Activated T-helper 9 cell treated with anti-CD3 and anti-CD28 coated beads, Interleukin-2, amount 50 U/mL, for 16 hours (primary cell): ENCODE measurements at places on chromosomes 12 and 14.
A peak's percentile ranks its signal among the peaks of the same experiment; 100 is the strongest.

GRCh38 chr14:53964249-53964648, 7.6 kb upstream of the BMP4 start:
- DNase-seq: no peak

GRCh38 chr12:76049575-76050251, 18.1 kb upstream of the PHLDA1 start:
- no peak for DNase-seq

- DNase-seq: no peak
These were observed 408.0 kb downstream of the ZFP36L1 start for GRCh38 chr14:68384881-68385280.

DNA sequence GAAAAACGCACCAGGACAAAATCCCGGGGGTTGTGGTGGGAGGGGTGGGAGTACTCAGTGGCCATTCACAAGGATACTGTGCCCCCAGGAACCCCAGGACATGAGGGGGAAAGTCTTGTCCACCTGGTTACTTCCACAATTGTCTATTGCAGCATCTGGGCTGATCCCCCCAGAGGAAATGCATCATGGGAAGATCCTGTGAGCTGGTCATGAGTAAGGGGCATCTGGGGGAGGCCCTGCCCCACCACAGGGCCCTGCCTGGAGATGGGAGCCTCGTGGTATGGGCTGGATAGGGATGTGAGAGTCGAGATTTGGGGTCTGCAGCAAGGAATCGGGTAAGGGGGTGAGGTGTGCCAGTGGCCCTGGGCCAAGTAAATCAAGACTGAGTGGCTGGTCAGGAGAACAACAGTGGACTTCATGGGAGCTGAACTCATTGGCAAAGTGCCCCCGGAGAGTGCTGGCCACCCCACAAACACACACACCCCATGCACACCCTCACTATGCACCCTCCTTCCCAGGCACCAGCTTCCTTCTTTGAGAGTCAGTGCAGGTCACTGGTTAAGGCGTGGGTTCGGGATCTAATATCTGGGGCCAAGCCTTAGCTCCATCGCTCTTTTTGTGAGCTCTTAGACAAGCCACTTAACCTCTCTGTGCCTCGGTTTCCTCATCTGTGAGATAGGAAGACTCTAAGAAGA, 3.0 kb upstream of the SERPINA1 start:
- no peak for DNase-seq

DNA sequence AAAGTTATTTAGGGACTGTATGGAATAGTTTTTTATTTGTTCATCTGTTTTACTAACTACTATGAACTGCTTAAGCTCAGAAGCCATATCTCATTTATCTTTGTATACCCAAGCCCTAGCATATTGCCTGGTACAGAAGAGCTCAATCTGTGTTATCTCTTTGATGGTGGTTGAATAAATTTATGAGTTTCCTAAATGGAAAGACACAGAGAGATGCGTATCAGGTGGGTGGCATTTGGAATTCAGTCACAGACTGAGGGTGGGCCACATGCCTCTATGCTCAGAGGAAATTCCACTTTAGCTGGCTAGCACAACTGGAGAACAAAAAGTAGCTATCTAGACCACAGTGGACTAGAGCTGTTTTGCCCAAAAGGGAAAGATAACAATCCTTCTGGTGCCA, 145.5 kb downstream of the SLC6A15 start:
- DNase-seq: no peak

DNA sequence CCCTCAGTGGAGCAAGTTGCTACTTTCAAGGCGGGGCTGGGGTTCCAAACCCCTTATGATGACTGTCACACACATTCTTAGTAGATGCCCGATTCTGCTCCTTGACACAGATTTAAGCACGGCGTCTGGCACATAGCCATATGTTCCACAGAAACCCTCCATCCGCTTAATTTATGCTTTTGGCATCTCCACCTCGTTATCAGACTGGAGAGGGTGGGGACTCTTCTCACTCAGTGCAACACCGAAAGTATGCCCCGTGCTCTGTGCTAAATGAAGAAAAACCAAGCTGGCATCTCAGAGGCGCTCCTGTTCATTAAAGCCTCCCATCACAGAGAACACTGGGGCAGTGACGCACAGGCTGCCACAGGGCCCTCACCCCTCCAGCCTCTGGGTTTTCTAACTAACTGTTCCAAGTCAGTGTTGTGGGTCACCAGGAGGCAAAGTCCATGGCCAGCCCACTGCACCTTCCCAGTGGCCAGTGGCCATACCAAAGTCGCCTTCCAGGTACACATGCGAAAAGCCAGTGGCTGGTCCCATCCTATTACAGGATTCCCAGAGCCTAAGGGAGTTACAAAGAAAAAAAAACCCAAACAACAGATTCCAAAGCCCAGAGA, 27.3 kb downstream of the CCDC88C start:
- no peak for DNase-seq

GRCh38 chr12:480831-481816, 21.4 kb downstream of the B4GALNT3 start:
- DNase-seq: no peak

- DNase-seq: no peak
These were observed 11.4 kb downstream of the GPX2 start for GRCh38 chr14:64931123-64931522.

- DNase-seq: no peak
These were observed 185.6 kb downstream of the ZFP36L1 start for GRCh38 chr14:68607081-68607866.

DNA sequence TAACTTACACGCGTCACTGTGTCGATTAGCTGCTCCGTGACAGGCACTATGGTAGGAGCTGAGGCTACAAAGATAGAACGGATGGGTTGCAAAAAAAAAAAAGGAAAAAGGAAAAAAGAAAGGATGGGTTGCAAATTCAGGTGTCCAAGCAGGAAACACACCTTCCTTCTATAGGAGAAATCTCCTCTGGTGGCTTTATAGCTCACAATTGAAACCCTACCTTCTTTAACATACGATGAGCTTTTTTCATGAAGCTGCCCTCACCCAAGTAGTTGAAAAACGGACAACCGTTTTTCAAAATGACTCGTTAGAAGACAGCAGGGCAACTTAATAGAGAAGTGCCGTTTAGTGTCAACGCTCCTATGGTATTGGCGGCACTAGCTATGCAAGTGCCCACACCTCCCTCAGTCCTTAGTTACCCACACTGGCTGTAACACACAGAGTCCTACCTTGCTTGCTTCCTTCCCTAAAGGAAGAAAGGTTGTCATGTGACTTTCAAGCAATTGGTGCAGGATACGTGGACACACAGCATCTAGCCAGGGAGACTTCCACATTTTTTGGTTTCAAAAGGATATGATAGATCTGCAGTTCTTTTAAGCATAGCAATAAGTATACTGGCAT, 682 bp upstream of the TRIP11 start:
- no peak for DNase-seq

DNA sequence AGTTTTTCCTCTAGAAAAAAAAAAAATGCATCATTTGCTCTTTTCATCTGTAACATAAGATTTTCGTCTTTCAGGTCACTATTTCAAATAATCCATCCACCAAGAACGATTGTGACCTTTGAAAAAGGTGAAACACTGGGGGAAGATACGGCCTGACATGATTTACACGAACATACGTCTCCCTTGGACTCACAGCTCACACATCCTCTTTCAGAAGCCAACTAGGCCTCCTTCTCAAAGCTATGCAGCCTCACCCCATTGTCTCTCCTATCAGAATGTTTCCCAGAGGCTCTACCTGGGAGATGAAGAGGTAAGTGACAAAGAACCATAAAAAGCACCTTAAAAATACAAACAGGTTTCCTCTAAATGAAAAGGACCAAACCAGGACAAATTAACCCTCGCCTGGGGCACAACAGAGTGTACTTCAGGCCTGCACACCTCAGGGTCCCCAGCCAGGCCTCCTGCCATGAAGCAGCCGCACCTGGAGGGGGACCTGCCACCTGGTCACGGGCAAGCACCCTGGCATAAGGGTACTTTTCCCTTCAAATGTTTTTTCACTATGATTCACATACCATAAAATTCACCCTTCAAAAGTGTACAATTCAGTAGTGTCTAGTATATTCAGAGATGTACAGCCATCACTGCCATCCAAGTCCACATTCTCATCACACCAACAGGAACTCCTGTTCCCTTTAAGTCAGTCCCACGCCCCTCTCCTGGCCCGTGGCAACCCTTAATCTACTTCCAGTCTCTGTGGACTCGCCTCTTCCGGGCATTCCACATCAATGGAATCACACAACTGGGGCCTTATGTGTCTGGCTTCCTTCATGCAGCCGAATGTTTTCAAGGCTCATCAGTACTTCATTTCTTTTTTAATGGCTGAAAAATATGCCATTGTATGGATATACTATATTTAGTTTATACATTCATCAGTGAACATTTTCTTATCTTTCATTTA, 5.4 kb downstream of the SLC15A4 start:
- DNase-seq: no peak

DNA sequence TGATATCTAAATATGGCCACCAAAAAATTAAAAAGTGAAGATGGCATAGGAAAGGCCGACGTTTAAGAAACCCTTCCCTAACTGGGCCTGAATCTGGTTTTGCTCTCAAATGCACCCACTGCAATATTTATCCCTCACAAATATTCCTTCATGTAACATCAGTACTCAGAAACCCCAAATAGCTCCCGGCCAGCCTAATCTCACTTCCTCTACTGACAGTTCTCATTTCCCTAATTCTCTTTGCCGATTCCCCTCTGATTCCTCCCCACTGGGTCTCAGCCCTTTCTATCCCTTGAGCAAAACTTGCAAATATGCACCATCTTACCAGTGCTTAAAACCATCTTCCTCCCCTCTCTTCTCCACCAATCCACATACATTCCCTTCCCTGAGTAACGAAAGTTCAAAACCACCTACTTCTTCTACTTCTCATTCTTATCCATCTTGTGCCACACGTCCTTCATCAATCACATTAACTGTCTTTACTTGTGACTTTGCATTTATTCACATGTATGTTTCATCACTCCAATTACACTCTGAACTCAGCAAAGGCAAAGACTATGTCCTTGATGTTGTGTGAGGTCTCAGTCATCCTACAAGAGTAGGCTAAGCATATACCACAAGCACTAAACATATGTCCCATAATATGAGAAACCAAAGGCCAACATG, 23.1 kb downstream of the KCNK10 start:
- no peak for DNase-seq

GRCh38 chr12:84480803-84481202, 431.8 kb downstream of the SLC6A15 start:
- DNase-seq: no peak

DNA sequence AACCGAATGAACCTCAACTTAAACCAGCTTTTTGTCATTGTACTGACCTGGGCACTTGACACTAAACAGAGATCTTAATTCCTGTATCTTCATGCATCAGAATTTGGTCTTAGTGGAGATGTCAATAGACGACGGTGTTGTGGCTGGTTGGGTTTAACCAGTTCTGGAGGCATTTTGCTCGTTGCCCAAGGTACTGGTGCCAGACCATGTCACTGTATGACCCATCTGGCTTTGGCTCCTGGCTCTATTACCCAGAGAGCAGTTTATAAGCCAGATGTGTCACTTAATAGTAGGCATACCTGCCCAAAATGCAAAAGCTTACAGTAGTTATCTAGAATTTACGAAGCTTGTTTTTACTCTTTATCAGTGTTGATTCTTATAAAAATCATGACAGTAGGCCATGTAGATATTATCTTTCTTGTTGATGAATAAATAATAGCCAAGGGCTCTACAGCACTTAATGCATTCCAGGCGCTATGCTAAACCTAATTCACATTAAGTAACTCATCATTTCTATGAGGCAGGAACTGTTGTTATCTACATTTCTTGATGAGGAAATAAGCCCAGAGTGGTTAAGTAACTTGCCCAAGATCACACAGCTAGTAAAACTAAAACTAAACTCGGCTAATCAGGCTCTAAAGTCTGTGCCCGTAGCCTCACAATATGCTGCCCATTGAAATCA, 179.7 kb upstream of the HIF1A start:
- DNase-seq: no peak

- no peak for DNase-seq
These were observed 75.3 kb upstream of the TMPO start for GRCh38 chr12:98439981-98440581.

GRCh38 chr12:44873898-44874297, 2.2 kb downstream of the NELL2 start:
- DNase-seq: no peak

DNA sequence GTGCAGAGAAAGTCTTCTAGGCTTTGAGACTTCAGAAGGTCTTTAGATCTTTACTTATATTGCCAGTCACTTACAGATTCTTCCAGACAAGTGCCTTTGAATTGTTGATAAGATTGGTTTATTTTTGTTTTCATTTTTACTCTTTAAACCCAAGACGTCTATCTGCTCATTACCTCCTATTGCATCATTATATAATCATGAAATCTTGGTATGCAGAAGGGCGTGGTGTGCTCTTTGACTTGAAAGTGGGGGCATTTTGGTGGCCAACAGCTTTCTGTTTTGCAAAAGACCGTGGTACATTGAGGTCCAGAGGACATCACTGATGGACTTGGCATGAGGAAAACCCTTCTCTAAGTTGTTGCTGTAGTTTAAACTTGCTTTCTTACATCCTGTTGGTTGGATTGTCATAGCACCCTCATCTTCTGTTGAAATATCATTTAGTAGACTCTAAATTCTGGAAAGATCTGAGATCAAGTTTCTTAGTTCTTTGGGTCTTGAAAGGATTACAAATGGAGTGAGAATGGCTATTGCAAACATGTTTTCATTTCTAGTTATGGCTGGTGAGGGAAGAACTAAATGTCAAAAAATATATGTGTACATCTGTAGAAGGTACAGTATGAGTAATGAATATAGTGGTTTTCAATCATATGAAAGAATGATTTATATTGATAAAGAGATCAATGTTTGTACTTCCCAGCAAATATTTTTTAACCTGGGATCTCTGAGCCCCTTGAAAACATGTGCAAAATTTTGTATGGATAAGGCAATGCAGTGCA, 441.8 kb downstream of the NRXN3 start:
- DNase-seq: no peak

DNA sequence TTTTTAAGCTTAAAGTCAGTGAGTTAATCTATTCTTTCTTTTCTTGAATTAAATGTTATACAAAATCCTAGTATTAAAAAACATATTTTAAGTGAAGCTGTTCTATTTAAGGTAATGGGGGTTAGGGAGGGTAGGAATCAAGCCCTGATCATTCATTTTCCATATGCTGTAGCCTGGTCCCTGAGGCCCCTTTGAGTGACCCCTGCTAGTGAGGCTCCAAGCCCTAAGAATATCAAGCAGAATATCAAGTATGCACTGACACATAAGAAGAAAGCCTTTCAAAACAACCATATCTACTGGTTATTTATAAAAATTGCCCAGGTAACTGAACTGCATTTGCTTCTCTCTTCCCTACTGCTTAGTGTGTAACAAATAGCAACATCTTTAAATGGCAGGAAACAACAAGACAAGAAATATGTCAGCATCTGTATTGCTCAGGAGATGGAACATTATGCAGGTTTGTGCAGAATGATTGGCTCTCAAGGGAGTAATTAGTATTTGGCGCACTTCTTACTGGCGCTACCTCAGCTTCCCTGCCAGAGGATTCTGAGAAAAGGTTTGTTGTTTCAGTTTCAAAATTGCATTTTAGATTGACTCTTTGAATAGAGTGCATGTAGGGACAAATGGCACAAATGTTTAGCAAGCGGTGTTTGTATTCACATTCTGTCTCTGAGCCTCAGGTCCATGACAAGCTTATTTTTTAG, 223.0 kb downstream of the DUSP6 start:
- no peak for DNase-seq

GRCh38 chr14:103520657-103521437, 1.8 kb downstream of the CKB start:
- peak; percentile 47 for DNase-seq
